ENCODE measurements at places on chromosomes 2 and 18. TPM values are rescaled to one million over a fixed set of nuclear protein-coding genes. Genes with fewer than 3 reads are reported as not detected.

- H3K36me3 ChIP-seq = no peaks in the 10 kb centered on the region
- no peak overlapping the region for H3K27ac ChIP-seq
- H3K4me1 ChIP-seq = no peaks in the 10 kb centered on the region
Measured at GRCh38 chr2:18167871-18168270, 289.4 kb downstream of the KCNS3 start.

GRCh38 chr2:133947057-133947456 is 306.8 kb upstream of the MGAT5 start:
- H3K4me3 ChIP-seq = no peak overlapping the region
- no peak overlapping the region for H3K27ac ChIP-seq
- peaks cover 5% of the 10 kb centered on the region for H3K27me3 ChIP-seq
- no peak for DNase-seq
- H3K36me3 ChIP-seq = no peaks in the 10 kb centered on the region

- H3K27me3 ChIP-seq = peaks cover 40% of the 10 kb centered on the region
- no peak overlapping the region for H3K4me3 ChIP-seq
- H3K4me1 ChIP-seq = peaks cover 23% of the 10 kb centered on the region
- H3K36me3 ChIP-seq = peaks cover 12% of the 10 kb centered on the region
- DNase-seq = no peak
Measured at GRCh38 chr2:144481109-144481508, 38.8 kb downstream of the ZEB2 start.

DNA sequence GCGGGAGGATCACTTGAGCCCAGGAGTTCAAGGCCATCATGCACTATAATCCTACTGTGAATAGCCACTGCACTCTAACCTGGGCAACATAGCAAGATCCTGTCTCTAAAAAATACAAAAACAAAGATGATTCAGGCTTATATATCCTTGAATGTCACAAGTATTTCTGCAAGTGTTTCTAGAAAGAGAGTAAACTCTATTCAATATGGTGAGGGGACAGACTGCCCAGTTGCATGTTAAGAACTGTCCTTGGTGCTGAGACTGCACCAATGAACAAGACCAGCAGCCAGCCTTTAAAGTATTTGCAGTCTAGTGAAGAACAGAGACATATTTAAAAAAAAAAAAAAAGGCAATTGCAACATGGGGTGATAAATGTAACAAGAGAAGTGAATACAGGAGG is 16.4 kb downstream of the MAP3K19 start:
- no peak overlapping the region for H3K4me3 ChIP-seq
- H3K27me3 ChIP-seq = no peaks in the 10 kb centered on the region
- no peak overlapping the region for H3K27ac ChIP-seq

DNA sequence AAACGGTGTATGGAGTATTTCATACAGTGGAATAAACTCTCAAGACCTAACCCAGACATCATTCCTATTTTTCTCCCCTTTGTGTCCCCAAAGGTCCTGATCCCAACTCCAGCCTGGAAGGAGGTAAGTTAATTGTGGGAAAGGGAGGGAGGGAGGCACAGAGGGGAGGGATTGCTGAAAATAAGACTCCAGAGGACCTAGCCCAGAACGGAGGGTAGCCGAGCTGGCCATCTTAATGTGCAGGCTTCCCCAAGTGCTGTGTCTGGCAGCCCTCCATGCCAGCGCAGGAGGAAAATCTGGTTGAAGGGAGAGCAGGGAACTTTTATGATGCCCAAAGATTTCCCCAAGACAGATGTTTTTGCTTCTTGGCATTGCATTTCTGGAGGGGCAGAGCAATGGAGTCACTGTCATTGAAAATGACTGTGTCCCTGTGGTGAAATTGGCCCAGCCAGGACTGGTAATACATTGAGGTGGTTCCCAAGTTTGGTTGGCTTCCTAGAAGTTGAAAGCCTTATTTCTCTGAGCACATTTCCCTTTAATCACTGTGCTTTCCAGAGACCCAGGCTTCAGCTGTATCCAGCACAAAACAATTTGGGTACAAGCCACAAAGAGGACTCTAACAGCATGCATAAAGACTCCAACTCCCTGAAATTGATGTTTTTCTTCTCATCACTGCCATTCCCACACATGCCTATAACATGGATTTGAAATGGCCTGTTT is 202.7 kb downstream of the AGPS start:
- no peak overlapping the region for H3K4me3 ChIP-seq
- H3K4me1 ChIP-seq = peaks cover 44% of the 10 kb centered on the region

- H3K4me3 ChIP-seq = no peak overlapping the region
- peaks cover 44% of the 10 kb centered on the region for H3K36me3 ChIP-seq
- H3K4me1 ChIP-seq = peaks cover under 1% of the 10 kb centered on the region
Measured at GRCh38 chr18:33744032-33744697, 166.1 kb downstream of the ASXL3 start.

The NEUROD1 gene
- 72.2 TPM for total RNA-seq

The POTEC gene
- not detected for total RNA-seq
